Stimulated activated CD8-positive, alpha-beta memory T cell treated with anti-CD3 and anti-CD28 coated beads, Interleukin-4, amount 100 ng/mL, for 48 hours (primary cell): ENCODE measurements at places on chromosomes 2 and 18.
A peak's percentile ranks its signal among the peaks of the same experiment; 100 is the strongest.

DNA sequence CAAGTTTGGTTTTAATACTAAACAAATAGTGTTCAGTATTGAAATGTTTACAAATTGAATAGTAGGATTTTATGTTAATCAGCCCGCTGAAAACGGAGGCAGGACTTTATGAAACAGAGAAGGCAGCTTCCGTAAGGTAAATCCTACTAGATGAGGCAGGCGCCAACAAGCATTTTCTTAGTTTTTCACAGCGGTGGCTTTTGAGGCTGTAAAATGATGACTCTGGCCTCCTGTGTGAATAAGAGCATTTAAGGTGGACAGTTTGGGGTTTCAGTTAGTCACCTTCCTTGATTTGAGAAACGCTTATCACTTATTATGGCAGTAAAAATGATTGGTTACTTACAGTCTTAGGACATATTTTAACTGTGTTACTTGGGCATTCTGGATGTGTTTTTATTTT is 212.9 kb downstream of the PTGR3 start:
- no peak for DNase-seq

DNA sequence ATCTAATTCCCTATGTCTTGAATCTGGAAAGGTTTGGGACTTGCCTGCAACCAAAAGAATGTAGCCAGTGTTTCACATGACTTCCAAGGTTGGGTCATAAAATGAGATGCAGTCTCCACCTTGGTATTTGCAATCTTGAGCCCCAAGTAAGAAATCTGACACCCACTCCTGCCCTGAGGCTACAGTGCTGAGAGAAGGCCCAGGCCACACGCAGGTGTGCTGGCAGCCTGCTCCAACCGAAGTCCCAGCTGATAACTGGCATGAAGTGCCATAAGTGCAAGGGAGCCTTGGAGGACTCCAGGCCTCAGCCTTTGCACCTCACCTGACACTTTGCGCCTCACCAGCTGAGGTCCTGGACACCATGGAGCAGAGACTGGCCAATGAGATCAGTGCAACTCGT is 182.7 kb downstream of the ANAPC1 start:
- DNase-seq: no peak

DNA sequence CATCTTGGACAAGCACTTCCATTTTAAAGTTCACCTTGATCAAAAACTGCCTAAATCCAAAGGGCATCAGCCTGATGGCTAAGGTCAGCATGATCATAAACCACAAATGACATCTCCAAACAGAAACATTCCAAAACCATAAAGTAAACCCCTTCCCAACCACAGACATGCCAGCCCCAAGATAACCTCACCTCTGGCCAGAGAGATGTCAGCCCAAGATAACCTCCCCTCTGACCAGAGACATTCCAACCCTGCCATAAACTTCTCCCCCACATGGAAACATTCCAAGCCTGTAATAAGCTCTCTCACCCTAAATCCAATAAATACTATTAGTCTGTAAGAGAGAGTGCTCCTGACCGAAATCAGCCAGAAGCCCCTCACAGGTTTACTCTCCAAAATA is 18.6 kb upstream of the MARCO start:
- no peak for DNase-seq

DNA sequence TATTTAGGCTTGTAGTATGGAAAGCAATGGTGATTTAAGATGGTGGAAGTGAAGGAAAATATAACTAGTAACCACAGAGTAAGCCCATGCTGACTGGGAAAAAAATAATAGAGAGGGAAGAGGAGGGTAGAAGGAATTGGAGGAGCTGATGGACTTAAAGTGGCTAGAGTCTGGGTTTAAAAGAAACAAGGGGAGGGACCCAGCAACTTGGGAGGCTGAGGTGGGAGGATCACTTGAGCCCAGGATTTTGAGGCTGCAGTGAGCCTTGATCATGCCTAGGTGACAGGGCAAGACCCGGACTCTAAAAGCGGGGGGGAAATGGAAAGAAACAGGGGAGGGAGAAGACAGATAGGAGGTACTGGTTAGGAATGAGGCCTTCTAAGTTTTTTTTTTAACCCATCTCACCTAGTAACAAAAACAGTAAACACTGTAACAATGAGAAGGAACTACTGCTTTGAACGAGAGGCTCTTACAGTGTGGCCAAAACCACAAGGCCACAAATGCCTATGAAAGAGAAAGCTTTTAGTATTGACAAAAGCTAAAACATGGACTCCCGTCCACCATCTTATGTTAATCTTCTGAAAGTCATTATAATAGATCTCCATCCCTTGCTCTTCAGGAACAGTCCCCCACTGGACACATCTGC is 26.6 kb downstream of the METTL8 start:
- no peak for DNase-seq

- DNase-seq: no peak
These were observed 79.6 kb downstream of the EFEMP1 start for GRCh38 chr2:55843994-55844345.

DNA sequence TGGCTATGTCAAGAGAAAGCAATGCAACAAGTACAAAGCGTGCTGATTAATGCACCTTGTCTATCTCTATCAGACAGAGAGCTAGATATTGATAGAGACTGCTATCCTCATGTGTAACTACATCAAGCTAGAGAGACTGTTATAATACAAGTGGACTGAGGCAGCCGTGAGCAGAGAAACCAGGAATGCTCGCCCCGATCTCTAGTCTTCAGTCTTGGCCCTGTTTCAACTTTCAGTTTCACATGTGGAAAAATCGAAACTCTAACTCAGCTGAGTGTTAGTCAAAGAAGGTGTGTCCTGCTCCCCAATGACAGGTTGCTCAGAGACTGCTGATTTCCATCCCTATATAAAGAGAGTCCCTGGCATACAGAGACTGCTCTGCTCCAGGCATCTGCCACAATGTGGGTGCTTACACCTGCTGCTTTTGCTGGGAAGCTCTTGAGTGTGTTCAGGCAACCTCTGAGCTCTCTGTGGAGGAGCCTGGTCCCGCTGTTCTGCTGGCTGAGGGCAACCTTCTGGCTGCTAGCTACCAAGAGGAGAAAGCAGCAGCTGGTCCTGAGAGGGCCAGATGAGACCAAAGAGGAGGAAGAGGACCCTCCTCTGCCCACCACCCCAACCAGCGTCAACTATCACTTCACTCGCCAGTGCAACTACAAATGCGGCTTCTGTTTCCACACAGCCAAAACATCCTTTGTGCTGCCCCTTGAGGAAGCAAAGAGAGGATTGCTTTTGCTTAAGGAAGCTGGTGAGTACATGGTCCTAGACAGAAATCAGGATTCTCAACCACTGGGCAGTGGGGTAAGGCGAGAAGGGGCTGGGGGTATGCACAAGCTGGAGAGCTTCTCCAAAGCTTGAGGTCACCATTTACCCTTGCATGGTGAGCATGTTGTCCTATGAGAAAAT is at the start of gene RSAD2:
Gene RSAD2 (plus strand): TSS at position 376 of the 903 bp plus-strand sequence. CDS start 24 bp downstream, at position 400.
- DNase-seq: peak; percentile 40

DNA sequence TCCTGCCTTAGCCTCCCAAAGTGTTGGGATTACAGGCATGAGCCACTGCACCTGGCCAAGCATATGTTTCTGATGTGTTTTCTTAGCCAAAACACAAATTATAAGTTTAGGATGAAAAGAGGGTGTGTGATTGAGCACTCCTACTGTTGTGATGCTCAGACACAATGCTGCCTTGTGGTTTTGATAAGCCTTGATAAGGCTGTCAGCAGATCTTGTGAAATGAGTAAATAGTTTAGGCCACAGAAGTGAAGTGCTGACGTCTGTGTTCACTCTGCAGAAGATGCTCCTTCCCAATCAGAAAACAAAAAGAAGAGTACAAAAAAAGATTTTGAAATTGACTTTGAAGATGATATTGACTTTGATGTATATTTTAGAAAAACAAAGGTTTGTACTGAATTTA is 24.3 kb downstream of the NCAPH start:
- no peak for DNase-seq

- peak; percentile 75 for DNase-seq
These were observed 46.4 kb upstream of the BZW1 start for GRCh38 chr2:200765139-200765951.

- DNase-seq: peak; percentile 83
These were observed 43.1 kb downstream of the MAP3K19 start for GRCh38 chr2:135004005-135004746.

DNA sequence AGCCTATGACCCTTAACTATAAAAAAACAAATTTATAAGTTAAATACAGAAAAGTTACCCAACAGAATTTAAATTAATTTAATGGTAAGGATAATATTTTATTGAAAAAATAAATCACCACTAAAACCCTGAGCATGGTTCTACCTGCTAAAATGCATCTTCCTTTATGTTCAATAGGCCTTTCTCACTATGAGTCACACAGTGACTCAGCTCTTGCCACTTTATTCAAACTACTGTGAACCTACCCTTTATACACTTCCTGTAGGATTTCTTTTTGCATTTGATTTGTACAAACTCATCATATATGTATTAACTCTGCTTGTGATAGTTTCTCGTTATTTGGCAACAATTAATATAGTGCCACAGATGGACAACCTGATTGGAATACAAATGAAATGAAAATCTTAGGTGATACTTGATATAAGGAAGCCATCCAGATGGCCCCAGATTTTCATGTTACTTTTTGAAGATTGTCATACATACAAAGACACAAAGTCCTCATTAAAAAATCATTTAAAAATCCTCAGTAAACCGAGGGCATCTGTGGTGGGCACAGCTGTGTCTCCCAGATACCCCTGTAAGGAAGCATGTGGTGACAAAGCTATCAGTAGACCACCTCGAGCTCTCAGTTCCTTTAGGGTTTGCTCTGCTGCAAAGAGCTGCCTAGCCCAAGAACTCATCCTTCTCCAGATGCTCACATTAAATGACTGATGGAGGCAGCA is 55.2 kb upstream of the COBLL1 start:
- no peak for DNase-seq
